RCC 7860 (cell line): ENCODE measurements at places on chromosomes 12 and 14.
A peak's percentile ranks its signal among the peaks of the same experiment; 100 is the strongest.

GRCh38 chr14:72701605-72702004 is 192.3 kb downstream of the DPF3 start:
- no peak for DNase-seq

GRCh38 chr12:26867080-26867479 is 34.1 kb upstream of the ITPR2 start:
- DNase-seq, result no peak

DNA sequence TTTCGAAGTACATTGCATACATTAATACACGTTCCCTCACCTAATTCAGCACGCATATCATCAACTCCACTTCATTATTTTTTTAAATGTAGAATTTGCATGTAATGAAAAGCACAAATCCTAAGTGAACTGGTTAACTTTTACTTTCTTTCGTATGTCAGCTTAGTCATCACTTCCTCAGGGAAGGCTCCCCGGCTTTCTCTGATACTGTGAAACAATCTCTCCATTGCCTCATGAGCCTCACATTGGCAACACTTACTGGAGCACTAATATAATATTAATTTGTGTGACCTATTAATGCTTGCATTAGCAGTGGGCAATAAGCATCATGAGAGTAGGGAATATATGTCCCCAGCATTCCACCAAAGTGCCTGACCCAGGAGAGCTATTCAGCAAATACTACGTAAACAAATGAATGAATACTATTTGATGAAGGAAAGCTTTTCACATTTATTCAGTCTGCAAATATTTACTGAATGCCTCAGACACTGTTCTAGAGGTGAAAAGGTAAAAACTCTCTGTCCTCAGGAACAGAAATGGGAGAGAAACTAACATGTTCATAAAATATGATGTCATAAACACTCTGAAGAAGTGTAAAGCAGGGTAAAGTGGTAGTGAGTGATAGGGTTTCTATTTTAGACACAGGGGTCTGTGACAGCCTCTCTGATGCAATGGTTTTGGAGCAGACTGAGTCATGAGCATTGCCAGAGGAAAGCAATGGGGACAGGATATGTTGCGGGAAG is 327.5 kb upstream of the DIO2 start:
- no peak for DNase-seq

DNA sequence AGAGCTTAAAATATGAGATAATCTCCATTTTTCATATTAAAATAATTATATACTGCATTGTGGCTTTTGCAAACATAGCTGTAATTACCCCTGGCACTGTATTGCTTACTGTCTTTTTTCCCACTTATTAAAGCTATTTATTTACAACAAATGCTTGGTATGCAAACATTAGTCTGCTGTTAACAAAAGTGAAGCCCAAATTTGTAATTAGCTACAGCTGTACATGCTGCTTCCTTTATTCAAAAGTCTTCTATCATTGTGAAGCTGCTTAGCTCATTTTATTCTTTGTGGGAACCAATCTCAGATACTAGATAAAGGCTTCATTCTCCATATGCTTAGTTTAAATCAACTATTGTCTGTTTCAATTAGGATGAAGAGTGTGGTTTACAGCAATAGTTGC is 425.8 kb upstream of the FOXG1 start:
- DNase-seq, result no peak

DNA sequence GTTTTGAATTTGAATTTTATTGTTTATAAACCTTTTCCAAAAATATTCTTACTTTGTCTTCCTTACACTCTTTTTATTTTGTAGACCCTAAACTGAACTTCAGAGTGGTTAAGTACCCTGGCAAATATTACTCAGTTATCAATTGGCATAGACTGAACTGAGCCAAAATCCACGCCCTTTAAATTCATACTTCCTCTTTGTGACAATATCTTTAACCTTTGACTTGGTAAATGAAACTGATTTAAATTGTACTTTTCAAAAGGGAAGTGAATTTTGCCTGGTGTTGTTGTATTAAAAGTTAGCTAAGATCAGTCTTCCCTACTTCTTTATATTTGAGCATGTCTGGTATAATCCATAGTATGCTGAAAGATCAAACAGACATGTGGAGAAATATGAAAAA is 184.3 kb upstream of the USP15 start:
- DNase-seq, result no peak

- DNase-seq, result no peak
These were observed 274.5 kb upstream of the SOX5 start for GRCh38 chr12:24223926-24224325.

- DNase-seq, result no peak
These were observed 20.0 kb upstream of the RNF34 start for GRCh38 chr12:121379945-121380344.

- no peak for DNase-seq
These were observed 45.1 kb downstream of the MYF5 start for GRCh38 chr12:80761838-80762237.

DNA sequence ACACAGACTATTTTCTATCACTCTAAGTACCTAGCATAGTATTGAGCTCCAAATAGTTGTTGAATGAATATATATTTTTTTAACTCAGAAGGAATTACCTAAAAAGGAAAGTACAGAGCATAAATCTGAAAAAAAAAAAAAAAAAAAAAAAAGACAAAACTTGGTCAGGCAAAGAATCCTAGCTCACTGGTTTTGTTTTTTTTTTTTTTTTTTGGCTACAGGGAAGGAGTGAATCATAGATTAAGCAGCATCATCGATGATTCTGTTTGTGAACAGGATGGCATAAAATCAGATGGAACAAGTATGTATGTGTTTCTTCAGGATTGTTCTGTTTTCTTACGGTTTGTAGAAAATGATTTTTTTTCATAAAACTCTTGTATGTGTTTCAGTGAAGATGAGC is 66.1 kb upstream of the BCAT1 start:
- DNase-seq, result no peak

- no peak for DNase-seq
These were observed 32.4 kb downstream of the STXBP6 start for GRCh38 chr14:25017562-25017961.

- DNase-seq, result peak; percentile 8
These were observed 45.8 kb downstream of the ETV6 start for GRCh38 chr12:11695321-11695720.

- DNase-seq, result no peak
These were observed 3.7 kb downstream of the KERA start for GRCh38 chr12:91053951-91054715.

DNA sequence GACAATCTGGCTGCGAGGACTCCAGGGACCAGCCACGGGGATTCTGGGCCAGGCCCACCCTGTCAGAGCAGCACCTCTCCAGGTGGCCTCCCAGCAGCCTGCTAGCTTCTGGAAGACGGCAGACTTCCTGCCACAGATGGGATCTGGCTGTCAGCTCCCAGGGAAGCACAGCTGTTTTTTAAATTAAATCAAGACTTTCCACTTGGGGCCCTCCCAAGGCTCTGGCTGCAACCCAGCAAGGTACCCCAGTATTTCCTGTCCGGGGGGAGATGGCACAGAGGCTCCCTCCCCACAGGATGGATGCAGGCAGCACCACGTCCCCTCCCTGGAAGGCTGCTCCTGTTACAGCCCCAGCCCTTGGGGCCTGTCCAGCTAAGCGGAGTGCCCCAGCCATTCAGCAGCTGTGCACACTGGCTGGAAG is 56.9 kb downstream of the ACTN1 start:
- DNase-seq, result no peak

DNA sequence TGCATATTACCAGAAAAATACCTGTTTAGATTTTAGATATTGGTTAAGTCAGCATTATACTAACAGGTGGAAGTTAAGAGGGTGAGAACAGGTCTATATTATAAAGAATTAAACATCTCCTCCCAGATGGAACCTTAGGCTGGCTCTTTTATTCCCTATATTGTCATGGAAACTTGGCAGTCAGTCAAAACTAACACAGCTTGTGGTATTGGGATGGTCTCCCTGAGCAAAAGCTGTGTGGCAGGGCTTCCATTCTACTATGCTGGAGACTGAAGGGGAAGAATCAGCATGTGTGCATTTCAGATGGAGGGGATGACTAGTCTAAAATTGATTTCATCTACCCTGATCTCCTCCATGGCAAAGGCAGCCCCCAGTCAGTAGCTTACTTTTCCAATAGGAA is 66.7 kb downstream of the SMOC1 start:
- DNase-seq, result no peak

DNA sequence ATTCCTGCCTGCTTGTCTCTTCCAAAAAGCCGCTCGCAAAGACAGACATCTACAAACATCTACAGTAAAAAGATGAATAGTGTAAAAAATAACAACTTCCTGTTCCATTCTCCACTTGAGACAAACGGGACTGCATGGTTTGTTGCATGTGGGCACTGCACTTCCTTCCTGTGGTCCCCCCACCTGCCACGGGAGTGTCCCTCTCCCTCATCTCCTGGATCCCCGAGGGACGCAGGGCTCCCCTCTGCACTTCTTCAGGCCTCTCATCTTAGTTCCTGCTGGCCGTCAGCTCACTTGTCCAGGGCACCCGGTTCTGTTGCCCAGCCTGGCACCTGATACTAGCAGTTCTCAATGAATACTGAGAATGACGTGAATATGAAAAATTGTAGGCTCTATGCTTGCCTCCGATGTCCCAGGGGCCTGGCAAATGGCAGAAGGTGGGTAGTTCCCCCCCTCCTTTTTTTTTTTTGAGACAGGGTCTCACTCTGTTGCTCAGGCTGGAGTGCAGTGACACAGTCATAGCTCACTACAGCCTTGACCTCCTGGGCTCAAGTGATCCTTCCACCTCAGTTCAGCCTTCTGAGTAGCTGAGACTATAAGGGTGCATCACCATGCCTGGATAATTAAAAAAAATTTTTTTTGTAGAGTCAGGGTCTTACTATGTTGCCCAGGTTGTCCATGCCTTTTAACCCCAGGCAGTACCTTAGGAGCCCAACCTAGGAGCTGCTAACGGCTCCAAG is 3.5 kb upstream of the KLC1 start:
- DNase-seq, result no peak

DNA sequence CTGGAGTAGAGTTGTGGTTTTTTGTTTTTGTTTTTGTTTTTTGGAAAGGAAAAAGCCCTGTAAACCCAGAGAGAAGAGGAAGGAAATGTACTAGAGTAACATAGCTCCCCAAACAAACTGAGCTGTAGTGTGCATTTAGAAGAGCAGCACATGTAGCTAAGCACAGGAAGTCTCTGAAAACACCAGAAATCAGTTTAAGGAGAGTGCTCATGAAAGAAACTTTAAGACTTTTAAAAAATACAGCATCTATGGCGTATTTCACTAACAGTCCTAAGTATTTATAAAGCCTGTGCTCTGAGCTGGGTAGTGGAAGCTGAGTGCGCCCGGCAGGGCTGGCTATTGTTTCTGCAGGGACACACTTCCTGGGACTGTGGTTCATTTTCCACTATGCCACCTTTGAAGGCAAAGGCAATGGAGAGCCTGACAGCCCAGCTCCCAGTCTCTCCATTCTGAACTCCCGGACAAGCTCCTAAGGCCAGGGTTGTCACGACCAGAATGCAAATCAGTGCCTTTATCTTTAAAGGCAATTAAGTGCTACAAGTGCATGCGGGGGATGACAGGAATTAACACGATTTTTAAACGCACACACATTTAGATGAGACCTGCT is 45.4 kb downstream of the NIN start:
- no peak for DNase-seq

DNA sequence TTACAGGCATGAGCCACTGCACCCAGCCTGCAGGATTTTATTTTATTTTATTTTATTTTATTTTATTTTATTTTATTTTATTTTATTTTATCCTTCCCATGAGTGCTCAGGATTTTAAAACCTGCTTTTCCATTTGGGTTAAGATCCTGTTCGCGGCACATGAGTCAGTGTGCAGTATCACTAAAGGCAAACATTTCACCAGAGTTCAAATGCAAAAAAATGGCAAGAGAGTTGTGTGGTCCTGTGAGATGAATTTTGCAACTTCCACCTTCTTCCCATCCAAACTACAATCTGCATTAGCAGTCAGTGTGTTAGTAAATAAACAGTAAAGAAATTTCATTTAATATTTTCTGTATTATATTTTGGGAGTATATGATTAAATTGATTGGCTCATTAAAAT is 29.0 kb downstream of the MOAP1 start:
- DNase-seq, result no peak

DNA sequence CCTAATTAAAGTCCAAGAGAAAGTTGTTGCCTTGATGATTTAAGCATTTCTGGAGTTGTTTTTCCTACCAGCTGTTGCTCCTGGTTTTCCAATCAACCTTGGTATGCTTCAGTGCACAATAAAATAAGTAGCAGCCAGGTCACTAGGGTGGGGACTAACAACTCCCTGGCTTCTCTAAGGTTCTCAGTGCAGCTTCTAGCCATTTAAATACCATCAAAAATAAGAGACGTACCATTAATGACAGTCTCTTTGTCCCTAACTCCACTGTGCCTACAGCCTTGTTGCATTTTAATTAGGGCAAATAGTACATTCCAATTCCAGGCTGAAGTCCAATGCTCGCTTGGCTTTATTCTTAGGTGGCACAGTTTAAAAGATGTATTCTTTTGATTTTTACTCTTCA is 11.8 kb downstream of the STON2 start:
- DNase-seq, result no peak

GRCh38 chr14:90387206-90387760 is 9.5 kb upstream of the CALM1 start:
- DNase-seq, result no peak

- DNase-seq, result no peak
These were observed 141.0 kb downstream of the MSRB3 start for GRCh38 chr12:65419284-65420072.

DNA sequence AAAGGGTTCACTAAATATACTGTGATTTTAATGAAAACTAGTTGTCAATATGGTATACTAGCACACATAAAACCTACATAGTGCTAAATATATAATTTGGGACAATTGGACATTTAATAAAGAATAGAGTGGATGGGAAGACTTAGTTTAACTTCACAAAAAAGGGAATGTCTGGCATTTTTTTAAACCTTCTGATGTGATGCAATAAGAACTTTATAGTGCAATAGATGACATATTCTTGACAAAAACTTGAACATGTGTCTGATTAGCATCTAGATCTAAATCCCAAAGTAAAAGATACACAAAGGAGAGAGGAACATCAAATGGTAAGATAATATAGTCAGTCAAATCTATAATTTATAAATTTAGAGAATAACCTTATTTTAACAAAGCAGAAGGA is 488.3 kb upstream of the SYT1 start:
- DNase-seq, result no peak

GRCh38 chr12:8123124-8123912 is at the start of gene CLEC4A:
Gene CLEC4A, plus strand, starts transcription at chr12:8123617. Its CDS starts 262 bp downstream, at chr12:8123879.
- no peak for DNase-seq

DNA sequence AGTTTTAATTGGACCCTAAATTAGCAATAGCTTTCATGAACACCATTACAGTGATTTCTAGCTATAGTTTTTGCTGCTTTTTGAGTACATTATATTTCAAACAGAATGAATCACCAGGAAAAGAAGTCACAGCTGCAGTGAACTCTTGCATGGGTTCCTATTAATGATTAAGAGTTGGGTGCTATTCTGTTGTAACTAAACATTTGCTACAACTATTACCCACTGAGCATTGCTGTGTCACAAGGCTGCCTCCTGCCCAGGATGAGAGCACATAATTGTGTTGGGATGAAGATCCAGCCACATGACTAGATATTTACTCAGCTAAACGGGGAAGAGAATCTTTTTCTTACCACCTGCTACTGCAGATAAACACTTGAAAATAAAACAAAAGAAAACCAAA is 152.7 kb downstream of the GXYLT1 start:
- peak; percentile 77 for DNase-seq
